ENCODE measurements at places on chromosomes 12 and 14.
A peak's percentile ranks its signal among the peaks of the same experiment; 100 is the strongest.

GRCh38 chr12:6883252-6883651 is 10.1 kb upstream of the SPSB2 start:
- DNase-seq = no peak

DNA sequence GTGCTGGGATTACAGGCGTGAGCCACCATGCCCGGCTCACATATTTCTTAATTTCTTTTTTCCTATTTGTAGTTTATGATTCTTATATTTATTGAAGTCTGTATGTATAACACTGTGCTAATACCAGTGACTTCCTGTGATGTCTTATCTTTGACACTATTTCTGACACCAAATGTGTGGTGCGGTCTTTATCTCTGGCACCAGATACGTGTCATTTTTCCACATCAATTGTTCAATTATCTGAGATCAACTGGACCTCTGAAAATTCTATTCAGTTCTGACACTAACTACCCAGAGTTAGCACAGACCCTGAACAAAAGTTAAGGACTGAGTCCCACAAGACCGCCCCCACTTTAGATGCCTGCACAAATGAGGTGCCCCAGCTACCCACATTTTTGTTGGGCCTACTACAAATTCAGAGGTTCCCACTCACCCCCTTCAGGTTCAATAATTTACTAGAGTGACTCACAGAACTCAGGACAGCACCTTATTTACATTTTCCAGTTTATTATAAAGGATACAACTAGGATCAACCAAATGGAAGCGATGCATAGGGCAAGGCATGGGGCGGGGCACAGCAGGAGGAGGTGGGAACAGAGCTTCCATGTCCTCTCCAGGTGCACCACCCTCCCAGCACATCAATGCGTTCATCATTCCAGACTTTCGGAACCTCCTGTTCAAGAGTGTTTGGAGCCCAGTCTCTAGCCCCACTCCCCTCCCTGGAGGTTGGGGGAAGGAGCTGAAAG is 11.6 kb upstream of the SRSF9 start:
- DNase-seq = no peak

DNA sequence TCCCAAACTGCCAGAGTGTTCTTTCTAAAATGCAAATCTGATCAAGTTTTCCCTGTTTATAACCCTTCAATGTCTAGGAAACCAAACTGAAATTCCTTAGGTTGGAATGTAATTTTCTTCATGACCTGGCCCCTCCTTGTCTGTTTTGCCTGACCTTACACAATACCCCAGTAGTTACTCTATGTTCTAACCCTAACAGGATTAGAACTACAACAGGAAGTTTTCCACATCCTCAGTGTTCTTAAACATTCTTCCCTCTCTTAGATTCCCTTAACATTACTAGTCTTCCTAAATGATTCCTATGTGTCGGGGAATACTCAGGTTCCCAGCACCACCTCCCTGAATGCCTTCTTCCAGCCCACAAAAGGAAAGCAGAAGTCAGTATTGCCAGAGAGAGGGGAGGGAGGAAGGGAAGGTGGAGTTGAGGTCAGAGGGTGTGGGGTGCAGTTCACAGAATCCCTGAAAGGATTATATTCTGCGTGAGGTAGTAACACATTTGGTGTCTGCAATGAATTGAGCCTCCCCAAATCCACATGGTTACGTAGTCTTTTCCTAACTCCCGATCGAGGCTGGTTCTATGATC is 72.6 kb downstream of the BBS10 start:
- no peak for DNase-seq

GRCh38 chr14:96821501-96821900 is 24.3 kb downstream of the VRK1 start:
- DNase-seq = no peak

DNA sequence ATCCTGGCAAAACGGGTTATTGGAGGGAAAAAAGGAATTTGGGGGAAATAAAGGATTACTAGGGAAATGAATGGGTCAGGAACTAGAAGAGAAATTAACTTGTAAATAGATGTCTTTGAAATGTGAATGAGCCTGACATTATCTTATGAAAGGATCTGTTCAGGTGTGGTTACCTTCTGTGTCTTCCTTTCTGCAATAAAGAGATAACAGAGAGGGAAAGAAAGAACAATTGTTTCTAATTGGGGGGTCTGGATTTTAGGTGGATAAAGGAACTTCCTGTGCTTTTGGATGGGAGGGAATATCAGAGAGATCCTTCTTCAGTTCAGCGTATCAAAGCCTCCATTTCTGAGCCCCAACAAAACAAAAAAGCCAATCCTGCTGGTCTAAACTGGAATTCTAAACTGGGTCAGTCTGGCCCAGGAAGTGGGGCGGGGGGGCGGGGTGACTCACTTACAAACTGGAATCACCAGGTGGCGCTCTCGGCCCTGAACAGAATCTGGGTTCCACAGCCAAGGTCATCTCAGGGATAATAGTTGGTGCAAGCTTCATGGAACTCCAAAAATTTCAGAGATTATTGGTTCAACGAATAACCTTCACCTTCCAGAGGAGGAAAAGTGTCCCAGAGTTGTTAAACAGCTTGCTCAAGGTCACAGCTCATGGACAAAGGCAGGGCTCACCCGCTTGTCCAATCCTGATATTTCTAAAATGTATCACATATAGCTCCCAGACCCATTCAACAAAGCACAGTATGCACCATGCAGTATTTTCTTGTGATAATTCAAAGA is 15.2 kb upstream of the PEBP1 start:
- peak; percentile 67 for DNase-seq

- peak; percentile 35 for DNase-seq
Observed at GRCh38 chr12:79690638-79691510, at the start of gene PAWR. TSS of gene PAWR (minus strand) at chr12:79690964. CDS start at chr12:79690244, 720 bp downstream.

DNA sequence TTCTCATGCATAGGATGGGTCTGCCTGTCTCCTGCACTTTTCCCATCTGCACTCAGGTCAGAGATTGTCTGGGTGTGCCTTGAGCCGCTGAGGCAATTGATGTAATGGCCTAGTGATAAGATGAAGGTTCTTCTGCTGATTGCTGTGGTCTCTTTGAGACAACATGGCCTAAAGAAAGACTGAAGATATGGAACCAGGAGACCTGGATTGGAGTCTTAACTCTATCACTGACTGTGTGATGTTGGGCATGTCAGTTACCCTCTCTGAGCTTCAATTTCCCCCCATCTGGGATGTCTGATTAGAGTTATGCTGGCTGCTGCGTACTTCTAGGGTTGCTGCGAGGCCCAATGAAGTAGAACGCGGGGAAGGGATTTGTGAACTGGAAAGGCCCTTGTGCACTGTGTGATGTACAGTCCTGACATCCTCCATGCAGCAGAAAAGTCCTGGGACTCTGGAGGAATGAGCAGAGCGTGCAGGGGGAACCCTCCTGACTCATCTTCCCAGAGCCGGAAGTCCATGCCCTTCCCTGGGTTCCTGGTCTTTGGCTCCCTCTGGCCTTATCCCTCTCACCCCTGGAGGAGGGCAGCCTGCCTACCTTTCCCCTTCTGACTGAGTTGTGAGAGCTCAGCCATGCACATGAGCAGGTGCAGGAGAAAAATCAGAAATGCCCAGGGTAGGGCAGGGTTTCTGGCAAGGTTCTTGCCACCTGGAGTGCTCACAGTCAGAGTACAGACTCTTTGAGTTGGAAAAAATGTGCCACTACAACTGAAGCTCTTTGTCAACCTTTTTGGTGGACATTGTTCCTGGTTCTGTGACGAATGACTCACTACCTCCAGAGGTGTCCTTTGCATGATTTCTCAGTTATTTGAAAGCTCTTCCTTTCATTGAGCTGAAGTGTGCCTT is 21.1 kb downstream of the PLEKHD1 start:
- no peak for DNase-seq

DNA sequence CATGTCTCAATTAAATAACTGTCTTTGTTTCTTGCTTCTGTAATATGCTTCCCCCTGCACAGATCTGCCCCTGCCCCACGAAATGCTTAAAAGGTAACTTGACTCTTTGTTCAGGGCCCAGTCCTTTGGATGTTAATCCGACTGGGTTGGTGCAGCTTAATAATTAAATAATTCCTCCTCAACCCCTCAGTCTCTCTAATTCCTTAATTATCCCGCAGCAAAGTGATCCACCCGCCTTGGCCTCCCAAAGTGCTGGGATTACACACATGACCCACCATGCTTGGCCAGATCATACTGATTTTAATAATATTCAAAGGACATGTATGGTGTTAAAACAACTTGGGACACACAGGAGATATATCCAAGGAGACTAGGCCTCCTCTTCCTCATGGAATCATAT is 18.2 kb upstream of the ANAPC7 start:
- no peak for DNase-seq

GRCh38 chr12:9943240-9943639 is 11.1 kb upstream of the CLEC2A start:
- peak; percentile 21 for DNase-seq

- DNase-seq = no peak
Observed at GRCh38 chr12:16492240-16492639, 113.7 kb downstream of the LMO3 start.

GRCh38 chr12:66240096-66240820 is 51.2 kb downstream of the IRAK3 start:
- no peak for DNase-seq

DNA sequence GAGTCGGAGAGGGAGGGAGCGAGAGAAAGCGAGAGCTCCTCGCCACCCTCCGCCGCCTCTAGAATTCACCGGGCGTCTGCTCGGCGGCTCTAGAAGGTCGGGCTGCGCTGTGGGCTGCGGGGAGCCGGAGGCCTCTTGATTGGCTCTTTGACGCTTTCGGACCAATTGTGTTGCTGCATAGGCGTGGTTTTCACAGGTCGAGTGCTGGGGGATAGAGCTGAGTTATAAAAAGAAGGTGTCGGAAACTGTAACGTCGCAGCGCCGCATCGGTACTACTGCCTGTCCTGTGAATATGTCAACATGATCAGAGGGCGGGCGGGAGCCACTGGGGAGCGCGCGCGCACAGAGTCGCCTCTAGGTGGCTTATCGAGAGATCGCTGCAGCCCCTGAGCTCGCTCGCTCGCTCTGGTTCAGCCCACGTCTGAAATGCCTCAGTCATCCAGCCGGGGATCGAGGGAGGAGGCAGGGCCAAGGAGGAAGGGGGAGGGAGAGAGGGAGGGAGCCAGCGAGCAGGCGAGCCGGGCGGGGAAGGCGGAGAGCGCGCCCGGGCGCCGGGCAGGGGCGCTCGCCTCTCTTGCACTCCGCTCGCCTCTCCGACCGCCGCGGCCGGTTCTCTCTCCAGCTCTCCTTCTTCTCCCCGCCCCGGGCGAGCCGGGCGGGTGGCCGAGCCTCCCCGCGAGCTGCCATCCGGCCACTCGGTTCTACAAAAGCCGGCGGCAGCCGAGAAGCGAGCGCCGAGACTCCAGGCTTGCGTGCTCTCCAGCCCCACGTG is at the start of gene TBX3:
Gene TBX3, minus strand, starts transcription at position 78 of the 772 bp plus-strand sequence. CDS start 975 bp downstream, outside the sequence.
- peak; percentile 73 for DNase-seq

GRCh38 chr12:127998988-127999387 is 268.0 kb upstream of the TMEM132C start:
- no peak for DNase-seq

- DNase-seq = no peak
Observed at GRCh38 chr14:68955164-68955850, 23.8 kb downstream of the ACTN1 start.

DNA sequence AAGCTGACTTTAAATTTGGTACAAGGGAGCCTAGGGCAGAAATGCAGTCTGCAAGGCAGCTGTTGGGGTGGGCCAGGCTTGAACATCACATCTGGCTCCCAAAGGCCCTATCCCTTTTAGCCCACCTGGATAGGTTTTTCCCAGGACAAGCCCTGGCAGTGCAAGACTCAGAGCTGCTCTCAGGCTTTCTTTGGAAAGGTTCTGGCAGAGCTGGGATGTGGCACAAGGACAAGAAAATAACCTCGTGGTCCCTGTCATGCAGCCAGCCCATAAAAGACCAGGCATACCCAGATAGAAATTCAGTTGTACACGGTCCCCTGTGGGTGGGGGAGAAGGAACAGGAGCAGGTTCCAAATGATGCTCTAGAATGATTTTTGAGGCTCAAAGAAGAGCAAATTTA is 206.9 kb downstream of the TTC7B start:
- DNase-seq = no peak

DNA sequence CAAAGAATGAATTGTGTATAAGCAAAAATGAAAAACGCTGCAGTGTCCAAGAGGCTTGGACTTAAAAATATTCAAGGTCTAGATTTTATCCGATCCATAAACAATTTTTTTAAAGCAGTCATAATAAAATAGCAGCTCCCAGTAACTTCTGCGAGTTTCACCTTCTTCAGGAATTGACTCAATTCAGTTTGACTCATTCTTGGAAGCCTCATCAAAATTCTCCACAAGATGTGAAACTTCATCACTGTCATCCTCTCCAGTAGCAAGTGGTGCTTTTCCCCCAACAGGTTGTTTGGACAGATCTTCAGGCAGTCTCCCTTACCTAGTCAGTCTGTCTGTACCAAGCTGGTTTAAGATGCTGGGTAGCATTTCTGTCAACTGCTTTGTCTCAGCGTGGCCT is 93.5 kb upstream of the FOXG1 start:
- no peak for DNase-seq

GRCh38 chr14:20855652-20856291 is 35.4 kb upstream of the RNASE3 start:
- DNase-seq = peak; percentile 46

DNA sequence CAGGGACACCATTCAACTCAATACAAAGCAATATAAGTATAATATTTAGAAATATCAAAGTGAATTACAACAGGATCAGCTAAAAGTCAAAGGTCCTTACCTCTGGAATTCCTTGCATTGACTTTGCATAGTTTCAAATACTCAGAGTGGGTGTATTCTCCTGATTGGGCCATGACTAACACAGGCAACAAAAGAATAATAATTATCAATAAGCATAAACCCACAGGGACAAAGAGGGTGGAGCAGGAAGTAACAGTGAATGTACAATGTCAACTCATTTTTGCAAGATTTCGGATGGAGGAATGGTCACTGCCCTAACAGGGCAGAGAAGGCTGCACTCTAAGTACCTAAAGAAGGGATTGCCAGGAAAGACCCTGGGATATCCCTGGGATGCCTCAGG is 207.5 kb downstream of the PAX9 start:
- no peak for DNase-seq

GRCh38 chr12:89067421-89068187 is 284.7 kb downstream of the DUSP6 start:
- no peak for DNase-seq

DNA sequence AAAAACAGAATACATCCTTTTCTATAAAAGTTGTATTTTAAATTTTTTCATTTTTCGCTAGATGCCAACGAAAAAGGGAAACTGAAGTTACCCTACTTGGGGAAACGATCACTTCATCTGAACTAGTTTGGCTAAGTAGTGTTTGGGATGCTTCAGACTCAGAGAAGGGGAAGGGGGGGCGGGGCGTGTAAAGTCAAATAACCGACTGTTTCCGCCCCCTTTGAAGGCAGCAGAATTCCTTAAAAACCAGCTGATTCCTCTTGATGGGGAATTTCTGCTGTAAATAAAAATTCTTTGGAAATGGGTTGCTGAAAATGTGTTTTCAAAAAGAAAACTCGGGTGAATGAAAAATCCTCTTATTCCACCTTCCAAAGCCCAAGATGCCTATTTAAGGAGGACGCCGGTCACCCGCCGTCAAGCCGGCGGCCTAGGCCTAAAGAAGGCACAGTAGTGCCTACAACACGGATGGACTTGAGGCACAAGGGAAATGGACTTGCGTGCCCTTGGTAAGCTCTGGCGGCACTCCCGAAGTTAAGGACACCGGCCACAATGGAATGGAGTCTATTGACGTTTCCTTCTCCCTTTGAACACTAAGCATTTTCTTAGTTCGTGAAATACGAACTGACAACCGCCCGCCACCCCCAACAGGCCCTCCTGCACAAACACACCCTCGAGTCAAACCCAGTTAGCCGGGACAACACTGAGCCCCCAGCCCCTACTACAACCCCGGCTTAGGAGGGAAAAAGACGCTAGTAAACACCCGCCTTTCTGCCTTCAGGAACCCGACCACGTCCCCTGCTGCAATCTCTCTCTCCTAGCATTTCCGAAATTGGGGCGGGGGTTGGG is 1.9 kb downstream of the ATXN2 start:
- DNase-seq = peak; percentile 21

All from activated T-cell treated with anti-CD3 and anti-CD28 coated beads, Interleukin-2, amount 50 U/mL, for 72 hours (primary cell).